ENCODE measurements at places on chromosomes 11 and 22. TPM values are rescaled to one million over a fixed set of nuclear protein-coding genes. Genes with fewer than 3 reads are reported as not detected.

OR10G8 gene
- not detected for total RNA-seq

TSPAN32 gene
- total RNA-seq: not detected

OR52D1 gene
- not detected for total RNA-seq

GRCh38 chr11:6583584-6583983 lies 19.8 kb downstream of the RRP8 start:
- H3K4me1 ChIP-seq: no peaks in the 10 kb centered on the region
- H3K27ac ChIP-seq: no peak overlapping the region
- no peaks in the 10 kb centered on the region for H3K27me3 ChIP-seq
- no peak overlapping the region for H3K4me3 ChIP-seq
- H3K36me3 ChIP-seq: peaks cover 3% of the 10 kb centered on the region
- no peak for DNase-seq

DNA sequence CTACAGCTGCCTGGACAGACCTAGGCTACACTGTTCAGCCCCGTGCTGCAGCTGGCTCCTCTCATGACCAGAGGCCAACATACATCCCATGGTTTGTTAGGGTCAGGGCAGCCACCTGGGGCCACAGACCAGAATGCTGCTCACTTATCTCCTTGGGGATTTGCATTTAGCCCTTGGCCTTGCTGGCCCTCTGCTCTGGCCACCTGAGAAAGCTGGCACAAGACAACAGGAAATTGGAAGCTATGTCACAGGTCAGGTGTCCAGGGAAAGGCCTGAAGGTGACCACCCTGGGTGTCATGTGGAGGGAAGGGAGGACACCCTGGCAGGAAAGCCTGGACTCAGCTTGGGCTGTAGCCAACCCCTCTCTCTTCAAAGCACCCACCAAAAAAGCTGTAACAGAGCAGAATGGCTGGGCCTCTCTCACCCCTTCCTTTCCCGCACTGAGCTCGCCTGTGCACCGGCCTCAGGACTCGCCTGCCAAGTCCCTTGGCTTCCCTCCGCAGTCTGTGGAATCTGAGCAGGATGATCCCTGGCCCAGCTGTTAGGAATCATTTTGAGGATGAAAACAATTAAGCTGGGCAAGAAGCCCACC lies 86.3 kb downstream of the SNX19 start:
- no peaks in the 10 kb centered on the region for H3K36me3 ChIP-seq
- no peak overlapping the region for H3K4me3 ChIP-seq
- no peak overlapping the region for H3K27ac ChIP-seq

DNA sequence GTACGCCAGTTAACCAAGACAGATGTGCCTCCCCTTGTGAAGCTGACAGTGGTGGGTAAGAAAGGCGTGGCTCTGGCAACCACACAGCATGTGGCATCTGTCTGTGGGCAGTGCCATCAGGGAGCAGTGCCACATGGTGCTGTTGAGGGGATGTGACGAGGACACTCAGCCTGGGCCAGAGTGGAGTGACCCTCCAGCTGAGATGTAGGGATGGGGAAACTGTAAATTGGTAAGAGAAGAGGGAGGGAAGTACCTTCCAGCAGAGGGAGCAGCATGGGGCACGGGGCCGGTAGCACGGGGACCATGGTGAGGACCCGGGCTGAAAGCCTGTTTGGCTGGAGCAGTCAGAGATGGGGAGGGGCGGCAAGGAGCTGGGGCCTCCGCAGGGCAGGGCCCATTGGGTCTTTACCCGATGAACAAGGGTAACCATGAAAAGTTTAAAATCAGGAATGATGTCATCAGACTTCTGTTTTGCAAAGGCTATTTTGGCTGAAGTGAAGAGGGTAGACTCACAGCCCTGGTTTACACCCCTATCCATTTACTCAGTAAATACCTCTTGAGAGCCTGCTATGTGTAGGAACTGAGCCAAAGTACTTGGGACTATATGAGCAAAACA lies 10.4 kb downstream of the TMPRSS6 start:
- no peaks in the 10 kb centered on the region for H3K36me3 ChIP-seq
- peak; percentile 59 for DNase-seq
- H3K27me3 ChIP-seq: peaks cover 32% of the 10 kb centered on the region
- peaks cover 5% of the 10 kb centered on the region for H3K4me1 ChIP-seq
- H3K27ac ChIP-seq: no peak overlapping the region

DNA sequence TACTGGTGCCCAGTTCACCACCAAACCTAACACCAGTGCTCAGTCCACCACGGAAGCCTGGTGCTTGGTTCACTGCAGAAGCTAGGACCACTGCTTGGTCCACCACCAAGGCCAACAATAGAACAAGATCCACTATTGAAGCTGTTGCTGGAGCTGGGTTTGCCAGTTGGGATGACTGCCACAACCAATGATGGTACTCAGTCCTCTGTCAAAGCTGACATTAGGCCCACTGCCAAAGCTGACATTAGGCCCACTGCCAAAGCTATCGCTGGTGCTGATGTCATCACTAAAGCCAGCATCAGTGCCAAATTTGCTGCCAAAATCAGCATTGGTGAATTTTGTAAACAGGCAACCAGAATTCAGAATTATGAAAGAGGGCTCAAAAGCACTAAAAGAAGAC lies 1850.2 kb upstream of the RAG2 start:
- peaks cover 42% of the 10 kb centered on the region for H3K36me3 ChIP-seq
- H3K4me3 ChIP-seq: no peak overlapping the region
- H3K27me3 ChIP-seq: peaks cover 3% of the 10 kb centered on the region
- DNase-seq: no peak
- H3K27ac ChIP-seq: no peak overlapping the region

GRCh38 chr22:28297504-28297903 lies 378.4 kb upstream of the PITPNB start:
- no peaks in the 10 kb centered on the region for H3K36me3 ChIP-seq
- DNase-seq: no peak
- H3K4me1 ChIP-seq: no peaks in the 10 kb centered on the region
- no peak overlapping the region for H3K27ac ChIP-seq
- no peaks in the 10 kb centered on the region for H3K27me3 ChIP-seq

DNA sequence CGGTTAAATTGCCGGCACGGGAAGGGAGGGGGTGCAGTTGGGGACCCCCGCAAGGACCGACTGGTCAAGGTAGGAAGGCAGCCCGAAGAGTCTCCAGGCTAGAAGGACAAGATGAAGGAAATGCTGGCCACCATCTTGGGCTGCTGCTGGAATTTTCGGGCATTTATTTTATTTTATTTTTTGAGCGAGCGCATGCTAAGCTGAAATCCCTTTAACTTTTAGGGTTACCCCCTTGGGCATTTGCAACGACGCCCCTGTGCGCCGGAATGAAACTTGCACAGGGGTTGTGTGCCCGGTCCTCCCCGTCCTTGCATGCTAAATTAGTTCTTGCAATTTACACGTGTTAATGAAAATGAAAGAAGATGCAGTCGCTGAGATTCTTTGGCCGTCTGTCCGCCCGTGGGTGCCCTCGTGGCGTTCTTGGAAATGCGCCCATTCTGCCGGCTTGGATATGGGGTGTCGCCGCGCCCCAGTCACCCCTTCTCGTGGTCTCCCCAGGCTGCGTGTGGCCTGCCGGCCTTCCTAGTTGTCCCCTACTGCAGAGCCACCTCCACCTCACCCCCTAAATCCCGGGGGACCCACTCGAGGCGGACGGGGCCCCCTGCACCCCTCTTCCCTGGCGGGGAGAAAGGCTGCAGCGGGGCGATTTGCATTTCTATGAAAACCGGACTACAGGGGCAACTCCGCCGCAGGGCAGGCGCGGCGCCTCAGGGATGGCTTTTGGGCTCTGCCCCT lies 529 bp upstream of the CCND1 start:
- peaks cover 5% of the 10 kb centered on the region for H3K36me3 ChIP-seq
- H3K27me3 ChIP-seq: peaks cover 8% of the 10 kb centered on the region
- H3K27ac ChIP-seq: peak overlapping the region; percentile 88
- H3K4me3 ChIP-seq: peak overlapping the region; percentile 89

- H3K27ac ChIP-seq: no peak overlapping the region
- peaks cover 6% of the 10 kb centered on the region for H3K4me1 ChIP-seq
- H3K36me3 ChIP-seq: peaks cover 13% of the 10 kb centered on the region
- H3K27me3 ChIP-seq: no peaks in the 10 kb centered on the region
- no peak overlapping the region for H3K4me3 ChIP-seq
- peak; percentile 14 for DNase-seq
Observed at GRCh38 chr11:14773755-14774154, 118.3 kb downstream of the CYP2R1 start.

GRCh38 chr11:46475051-46475925 lies 83.7 kb upstream of the CHRM4 start:
- no peak for DNase-seq
- H3K4me3 ChIP-seq: no peak overlapping the region
- no peaks in the 10 kb centered on the region for H3K4me1 ChIP-seq

- H3K4me3 ChIP-seq: no peak overlapping the region
- DNase-seq: no peak
- H3K27ac ChIP-seq: no peak overlapping the region
Observed at GRCh38 chr11:103648670-103649400, 387.6 kb upstream of the DDI1 start.

- no peak for DNase-seq
- H3K4me1 ChIP-seq: peaks cover 17% of the 10 kb centered on the region
- H3K27ac ChIP-seq: no peak overlapping the region
- no peaks in the 10 kb centered on the region for H3K27me3 ChIP-seq
- H3K4me3 ChIP-seq: no peak overlapping the region
- H3K36me3 ChIP-seq: no peaks in the 10 kb centered on the region
Observed at GRCh38 chr11:83041126-83041525, 30.6 kb downstream of the RAB30 start.

GRCh38 chr22:49972163-49973017 lies 11.8 kb downstream of the PIM3 start:
- no peak overlapping the region for H3K27ac ChIP-seq
- no peaks in the 10 kb centered on the region for H3K36me3 ChIP-seq
- peaks cover 8% of the 10 kb centered on the region for H3K27me3 ChIP-seq
- no peak overlapping the region for H3K4me3 ChIP-seq

- H3K4me3 ChIP-seq: peak overlapping the region; percentile 80
- H3K27me3 ChIP-seq: peaks cover 11% of the 10 kb centered on the region
- no peak for DNase-seq
- H3K27ac ChIP-seq: peak overlapping the region; percentile 73
- no peaks in the 10 kb centered on the region for H3K36me3 ChIP-seq
Observed at GRCh38 chr11:33701302-33702230, 940 bp upstream of the C11orf91 start.

DNA sequence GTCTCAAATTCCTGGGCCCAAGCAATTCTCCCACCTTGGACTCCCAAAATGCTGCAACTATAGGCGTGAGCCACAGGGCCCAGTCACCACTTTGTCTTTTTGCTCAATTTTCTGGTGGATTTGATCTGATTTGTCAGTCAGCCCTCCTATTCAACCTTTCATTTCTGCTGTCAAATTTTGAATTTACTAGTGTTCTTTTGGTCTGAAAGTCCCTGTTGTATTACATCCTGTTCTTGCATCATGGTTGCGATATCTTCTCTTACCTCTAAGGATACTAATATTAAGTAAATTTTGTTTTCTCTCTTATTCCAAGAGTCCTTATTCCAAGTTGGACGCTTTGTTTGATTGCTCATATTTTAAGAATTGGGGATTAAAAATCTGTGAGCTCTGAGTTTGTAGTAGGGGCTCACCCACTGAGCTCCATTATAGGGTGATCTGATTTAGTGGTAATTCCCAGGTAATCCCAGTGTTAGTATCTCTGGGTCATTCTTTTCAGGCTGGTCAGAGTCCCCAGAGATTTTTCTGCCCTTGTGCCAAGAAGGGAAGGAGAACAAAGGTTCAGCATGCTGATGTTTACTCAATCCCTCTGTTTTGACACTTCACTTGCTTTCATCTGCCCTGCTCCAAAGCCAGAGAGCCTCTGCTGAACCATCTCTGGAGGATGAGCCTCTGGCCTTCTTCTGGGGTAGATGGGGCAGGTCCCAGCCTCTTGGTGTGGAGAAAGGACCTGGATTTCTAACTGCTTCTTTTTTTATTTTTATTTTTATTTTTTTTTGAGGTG lies 10.0 kb downstream of the UPB1 start:
- no peaks in the 10 kb centered on the region for H3K36me3 ChIP-seq
- H3K27ac ChIP-seq: no peak overlapping the region
- no peak overlapping the region for H3K4me3 ChIP-seq
- H3K27me3 ChIP-seq: no peaks in the 10 kb centered on the region

GRCh38 chr11:86097980-86098379 lies 29.1 kb upstream of the PICALM start:
- H3K27me3 ChIP-seq: no peaks in the 10 kb centered on the region
- H3K4me1 ChIP-seq: no peaks in the 10 kb centered on the region
- no peaks in the 10 kb centered on the region for H3K36me3 ChIP-seq
- H3K4me3 ChIP-seq: no peak overlapping the region
- H3K27ac ChIP-seq: no peak overlapping the region

- peaks cover 52% of the 10 kb centered on the region for H3K4me1 ChIP-seq
- no peaks in the 10 kb centered on the region for H3K36me3 ChIP-seq
- DNase-seq: no peak
- H3K4me3 ChIP-seq: no peak overlapping the region
- no peak overlapping the region for H3K27ac ChIP-seq
Observed at GRCh38 chr22:37485395-37486223, 575 bp downstream of the MFNG start.

DNA sequence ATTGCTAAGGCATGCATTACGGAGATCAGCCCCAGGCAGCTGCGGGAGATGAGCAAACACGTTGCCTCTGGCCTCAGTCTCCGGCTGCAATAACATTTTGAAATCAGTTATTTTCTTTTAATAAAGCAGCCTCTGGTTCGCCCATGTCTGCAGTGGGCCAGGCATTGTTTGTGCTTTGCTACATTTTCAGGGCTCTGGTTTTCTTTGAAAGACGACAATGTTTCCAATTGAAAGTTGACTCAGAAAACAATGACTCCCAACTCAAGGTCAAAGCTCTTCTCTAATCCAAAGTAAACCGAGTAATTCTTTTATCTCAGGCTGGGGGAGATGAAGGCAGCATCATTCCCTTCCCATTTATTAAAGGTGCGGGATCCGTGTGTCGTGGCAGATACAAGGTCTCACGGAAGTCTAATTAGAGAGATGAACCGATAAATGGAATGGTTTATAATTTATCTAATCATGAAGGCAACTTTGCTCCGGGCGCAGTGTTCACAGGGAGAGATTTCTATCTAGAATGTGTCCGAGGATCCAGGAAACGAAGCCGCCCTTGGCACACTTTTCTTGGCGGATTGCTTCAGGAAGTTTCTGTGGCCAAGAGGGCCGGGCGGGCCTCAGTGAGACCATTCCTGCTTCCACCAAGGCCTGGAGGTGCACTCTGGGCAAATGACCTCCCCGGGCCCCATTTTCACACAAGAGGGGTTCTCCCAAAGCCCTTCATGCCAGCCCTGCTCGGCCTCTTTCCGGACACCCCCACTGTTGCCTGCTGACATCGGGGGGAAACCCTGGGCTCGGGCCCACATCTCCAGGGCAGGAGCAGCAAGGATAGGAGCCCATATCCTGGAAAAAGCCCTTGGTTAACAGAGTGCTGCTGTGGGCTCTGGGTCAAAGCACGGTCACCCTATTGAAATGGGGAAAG lies 811.4 kb downstream of the BRD1 start:
- no peak overlapping the region for H3K27ac ChIP-seq
- H3K36me3 ChIP-seq: no peaks in the 10 kb centered on the region
- 0 out of 2 replicates have a peak, but pooled peaks cover 5% of the 10 kb centered on the region for H3K4me1 ChIP-seq
- H3K4me3 ChIP-seq: no peak overlapping the region
- DNase-seq: no peak
- H3K27me3 ChIP-seq: no peaks in the 10 kb centered on the region

GRCh38 chr11:98952107-98952506 lies 68.6 kb upstream of the CNTN5 start:
- no peak for DNase-seq
- no peak overlapping the region for H3K4me3 ChIP-seq
- H3K27me3 ChIP-seq: no peaks in the 10 kb centered on the region
- H3K36me3 ChIP-seq: no peaks in the 10 kb centered on the region
- no peak overlapping the region for H3K27ac ChIP-seq
- H3K4me1 ChIP-seq: no peaks in the 10 kb centered on the region
